ENCODE measurements at places on chromosomes 11 and 22.

DNA sequence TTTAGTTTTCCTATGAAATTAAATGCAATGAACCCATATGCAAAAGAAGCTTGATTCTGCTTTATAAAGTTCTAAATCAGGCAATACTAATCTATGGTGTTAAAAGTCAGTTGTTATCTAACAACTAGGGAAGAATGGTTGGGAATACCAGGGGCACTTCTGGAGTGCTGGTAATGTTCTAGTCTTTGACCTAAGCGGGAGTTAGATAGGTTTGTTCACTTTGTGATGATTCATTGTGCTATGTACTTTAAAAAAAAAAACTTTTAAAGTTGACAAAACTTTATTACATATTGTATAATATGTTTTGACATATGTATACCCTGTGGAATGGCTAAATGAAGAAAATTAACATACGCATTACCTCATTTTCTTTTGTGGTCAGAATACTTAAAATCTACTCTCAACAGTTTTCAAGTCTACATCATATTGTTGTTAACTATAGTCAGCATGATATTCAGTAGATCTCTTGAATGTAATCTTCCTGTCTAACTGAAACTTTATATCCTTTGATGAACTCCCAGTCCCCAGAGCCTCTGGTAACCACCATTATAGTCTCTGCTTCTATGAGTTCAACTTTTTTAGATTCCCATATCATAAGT, 39.2 kb downstream of the BIRC2 start:
- no peak for DNase-seq

GRCh38 chr22:26646158-26646557, 11.2 kb upstream of the MIAT start:
- no peak for DNase-seq

DNA sequence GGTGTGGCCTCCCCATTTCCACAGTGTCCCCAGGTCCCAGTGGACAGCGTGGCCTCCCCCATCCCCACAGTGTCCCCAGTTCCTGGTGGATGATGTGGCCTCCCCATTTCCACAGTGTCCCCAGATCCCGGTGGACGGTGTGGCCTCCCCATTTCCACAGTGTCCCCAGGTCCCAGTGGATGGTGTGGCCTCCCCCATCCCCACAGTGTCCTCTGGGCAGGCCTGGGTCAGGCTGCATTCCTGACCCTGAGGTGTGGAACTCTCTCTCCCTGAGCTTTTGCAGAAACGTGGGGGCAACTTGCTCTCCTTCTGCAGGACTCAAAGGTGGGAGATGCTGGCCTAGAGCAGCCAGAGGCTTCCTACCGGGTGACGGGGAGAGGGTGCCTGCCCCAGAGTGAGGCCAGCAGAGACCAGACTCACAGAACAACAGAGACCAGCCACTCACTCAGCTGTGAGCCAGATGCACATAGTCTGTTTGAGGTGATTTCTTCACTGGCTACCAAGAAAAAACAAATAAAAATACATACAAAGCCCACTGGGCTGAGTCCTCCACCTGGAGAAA, 85.8 kb upstream of the FGF3 start:
- no peak for DNase-seq

GRCh38 chr11:116148056-116148455, 624.7 kb downstream of the BUD13 start:
- DNase-seq, result no peak

GRCh38 chr11:28169816-28170215, 61.6 kb downstream of the METTL15 start:
- DNase-seq, result no peak

DNA sequence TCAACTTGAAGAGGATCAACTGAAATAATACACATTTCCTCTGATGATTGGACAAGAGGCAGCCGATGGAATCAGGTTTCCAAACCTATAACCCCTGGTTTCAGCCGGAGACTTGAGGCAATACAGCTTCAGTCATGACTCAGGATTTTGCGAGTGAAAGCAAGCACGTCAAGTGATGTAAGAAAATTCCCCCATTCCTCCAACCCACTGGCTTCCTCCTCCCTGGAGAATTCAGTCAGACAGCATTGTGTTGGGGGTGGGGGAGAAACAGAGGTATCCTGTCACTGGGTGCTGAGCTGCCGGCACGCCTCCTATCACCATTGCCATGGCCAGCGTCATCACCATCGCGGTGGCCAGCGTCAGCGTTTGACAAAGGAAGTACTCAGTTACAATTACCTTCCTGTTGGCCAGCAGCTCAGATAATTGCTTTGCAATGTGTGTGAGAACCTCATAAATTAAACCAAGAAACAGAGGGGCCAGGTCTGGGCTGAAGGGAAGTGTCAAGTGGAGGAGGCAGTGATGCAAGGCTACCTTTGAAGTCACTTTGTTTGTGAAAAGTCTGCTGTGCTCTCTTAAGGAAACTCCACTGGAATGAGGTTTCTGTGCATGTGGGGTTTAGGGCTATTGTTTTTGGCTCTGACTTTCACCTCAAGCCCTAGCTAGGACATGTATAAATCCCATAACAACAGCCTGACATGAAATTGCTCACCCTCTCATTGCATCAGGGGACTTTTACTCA, 50.2 kb downstream of the LIF start:
- peak; percentile 72 for DNase-seq

- no peak for DNase-seq
Observed at GRCh38 chr11:64716473-64717267, 6.3 kb downstream of the NRXN2 start.

GRCh38 chr11:117230999-117231841, 653 bp downstream of the PCSK7 start:
- no peak for DNase-seq

DNA sequence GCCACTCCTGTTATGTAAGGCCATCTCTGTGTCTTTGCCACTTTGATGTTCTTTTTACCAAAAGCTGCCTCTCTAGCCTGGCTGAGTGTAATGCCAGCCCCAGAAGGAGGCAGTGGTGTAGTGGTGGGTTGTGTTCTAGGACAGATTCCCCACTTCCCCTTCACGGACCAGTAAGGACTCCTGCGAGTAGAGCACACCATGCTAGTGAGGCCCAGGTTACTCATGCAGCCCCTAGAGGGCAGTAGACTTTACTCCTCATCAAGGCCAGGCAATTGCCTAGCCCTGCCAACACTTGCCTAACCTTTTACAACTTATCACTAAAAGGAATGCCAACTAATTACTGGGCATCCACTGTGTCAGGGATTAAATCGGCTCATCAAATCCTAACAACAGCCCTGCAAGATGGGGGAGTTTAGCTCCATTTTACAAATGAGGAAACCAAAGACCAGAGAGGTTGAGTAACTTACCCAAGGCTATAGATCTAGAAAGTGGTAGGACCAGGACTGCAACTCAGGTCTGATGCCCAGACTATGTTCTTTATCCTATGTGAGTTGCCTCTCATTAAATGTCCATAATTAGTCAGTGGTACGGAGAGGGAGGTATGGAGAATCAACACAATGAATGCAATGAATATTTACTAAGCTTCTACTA, 75.3 kb downstream of the APIP start:
- no peak for DNase-seq

DNA sequence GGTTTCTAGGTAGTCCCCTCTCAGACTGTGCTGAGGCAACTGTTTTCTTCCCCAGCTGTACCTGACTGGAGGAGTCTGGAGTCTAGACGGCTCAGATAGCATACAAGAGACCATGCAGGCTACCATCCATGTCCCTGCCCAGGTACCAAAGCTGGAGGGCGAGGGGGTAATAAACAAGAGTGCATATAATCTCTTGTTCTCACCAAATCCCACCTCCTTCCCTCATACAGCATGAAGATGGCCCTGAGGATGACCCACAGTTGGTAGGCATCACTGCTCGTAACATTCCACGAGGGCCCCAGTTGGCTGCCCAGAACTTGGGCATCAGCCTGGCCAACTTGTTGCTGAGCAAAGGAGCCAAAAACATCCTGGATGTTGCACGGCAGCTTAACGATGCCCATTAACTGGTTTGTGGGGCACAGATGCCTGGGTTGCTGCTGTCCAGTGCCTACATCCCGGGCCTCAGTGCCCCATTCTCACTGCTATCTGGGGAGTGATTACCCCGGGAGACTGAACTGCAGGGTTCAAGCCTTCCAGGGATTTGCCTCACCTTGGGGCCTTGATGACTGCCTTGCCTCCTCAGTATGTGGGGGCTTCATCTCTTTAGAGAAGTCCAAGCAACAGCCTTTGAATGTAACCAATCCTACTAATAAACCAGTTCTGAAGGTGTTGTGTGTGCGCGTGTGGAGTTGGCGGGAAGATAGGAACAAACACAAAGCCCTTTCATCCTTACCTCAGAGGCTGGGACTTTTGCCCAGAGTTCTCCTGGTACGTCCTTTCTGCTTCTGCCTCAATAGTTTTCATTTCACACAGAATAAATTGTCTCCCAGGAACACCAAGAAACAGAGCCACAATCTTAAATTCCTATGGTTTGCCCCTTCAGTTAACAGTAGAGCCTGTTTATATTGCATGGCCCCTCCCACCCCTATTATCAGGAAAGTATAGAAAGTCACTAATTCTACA, 8.5 kb downstream of the HMBS start:
- no peak for DNase-seq

GRCh38 chr11:116232364-116232828, 540.4 kb downstream of the BUD13 start:
- DNase-seq, result no peak

DNA sequence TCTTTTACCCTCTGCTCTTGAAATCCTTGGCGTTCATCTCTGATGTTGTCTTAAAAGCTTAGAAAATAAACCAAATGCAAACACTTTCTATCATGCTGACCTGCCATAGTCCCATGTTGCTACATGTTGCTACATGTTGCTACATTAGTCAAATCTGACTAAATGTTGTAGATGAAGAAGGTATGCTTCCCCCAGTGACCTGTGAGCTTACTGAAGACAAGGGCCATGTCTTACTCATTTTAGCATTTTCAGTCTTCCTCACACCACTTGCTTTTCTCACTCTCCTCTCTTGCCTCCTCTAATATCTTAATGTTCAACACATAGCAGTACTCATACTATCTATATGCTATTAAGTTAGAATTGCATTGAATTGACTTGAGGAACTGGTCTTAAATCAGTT, 346.4 kb upstream of the MTNR1B start:
- no peak for DNase-seq

All from NCI-H2107 (cell line).